Activated CD4-positive, CD25-positive, alpha-beta regulatory T cell (primary cell): ENCODE measurements at places on chromosomes 5 and 9.

GRCh38 chr9:27282269-27282668 lies 14.7 kb downstream of the EQTN start:
- no peak for DNase-seq

DNA sequence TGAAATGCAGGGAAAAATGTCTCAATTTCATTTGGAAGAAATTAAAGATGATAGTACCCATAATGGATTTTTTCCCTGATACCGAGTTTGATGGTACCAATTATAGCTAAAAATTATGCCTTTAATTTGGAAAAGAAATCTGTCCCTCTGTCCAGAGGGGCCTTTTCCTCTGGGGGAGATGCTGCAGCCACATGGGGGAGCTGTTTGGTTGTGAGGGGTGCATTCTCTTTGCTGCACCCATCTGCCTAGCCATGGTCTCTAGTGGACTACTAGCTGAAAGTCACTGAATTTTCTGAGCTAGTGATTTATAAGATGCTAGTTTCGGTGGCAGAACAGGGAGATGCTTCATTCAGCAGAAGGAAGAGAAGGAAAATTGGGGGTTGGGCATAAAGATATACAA lies 9.6 kb downstream of the SEC61B start:
- DNase-seq, result peak; percentile 29

GRCh38 chr5:176736931-176737745 lies 73.2 kb upstream of the UNC5A start:
- no peak for DNase-seq

DNA sequence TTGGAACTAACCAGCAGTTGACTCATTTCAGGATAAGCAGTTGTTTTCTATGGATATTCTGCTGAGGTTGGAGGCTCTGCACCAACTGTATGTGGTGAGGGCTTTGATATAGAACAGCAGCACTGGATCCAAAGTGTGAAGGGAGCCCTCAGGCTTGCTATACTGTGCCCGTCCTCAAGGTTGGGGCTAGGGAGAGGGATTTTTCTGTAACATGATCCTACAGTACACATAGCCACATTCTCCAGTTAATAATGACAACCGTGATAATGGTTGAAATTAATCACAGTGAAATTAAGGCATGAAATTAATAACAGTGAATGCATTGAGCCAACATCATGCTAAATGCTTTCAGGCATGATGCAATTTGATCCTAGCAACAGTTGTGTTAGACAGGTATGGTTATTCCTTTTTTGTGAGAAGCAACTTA lies 36.7 kb downstream of the ARHGAP26 start:
- no peak for DNase-seq

- DNase-seq, result no peak
Measured at GRCh38 chr9:109496218-109496617, 1.9 kb downstream of the PTPN3 start.

DNA sequence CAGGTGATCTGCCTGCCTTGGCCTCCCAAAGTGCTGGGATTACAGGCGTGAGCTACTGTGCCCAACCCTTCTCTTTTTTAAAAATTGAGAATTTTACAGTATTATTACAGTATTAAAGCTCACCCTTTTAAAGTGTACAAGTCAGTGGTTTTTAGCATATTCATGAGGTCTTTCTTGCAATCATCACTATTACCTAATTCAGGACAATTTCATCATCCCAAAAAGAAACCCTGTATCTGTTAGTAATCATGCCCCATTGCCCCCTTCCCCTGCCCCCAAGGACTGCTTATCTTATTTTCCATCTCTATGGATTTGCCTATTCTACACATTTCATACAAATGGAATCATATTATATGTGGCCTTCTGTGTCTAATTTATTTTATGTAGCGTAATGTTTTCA lies 22.6 kb upstream of the MEGF9 start:
- no peak for DNase-seq

GRCh38 chr9:16671591-16672137 lies 198.8 kb downstream of the BNC2 start:
- no peak for DNase-seq

DNA sequence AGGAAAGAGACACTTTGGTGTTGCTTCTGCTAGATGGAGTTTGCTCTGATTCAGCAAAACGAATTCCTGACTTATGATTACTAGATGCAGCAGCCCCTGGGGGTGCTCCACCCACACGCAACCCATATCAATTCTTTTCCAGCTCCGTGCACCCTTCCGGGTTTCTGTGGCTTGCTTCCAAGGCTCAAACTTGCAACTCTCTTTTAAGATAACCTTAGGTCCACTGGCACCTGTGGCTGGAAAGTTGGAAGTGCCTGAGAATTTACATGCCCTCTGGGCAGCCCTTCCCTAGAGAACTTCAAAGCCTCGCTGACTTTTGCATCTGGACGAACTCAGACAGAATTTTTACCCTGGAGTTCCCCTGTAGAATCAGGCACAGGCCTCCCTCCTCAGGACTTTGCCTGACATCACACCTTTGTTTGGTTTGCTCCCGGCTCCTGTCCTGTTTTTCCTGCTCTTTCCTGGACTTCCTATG lies 224.9 kb downstream of the SNX18 start:
- no peak for DNase-seq

GRCh38 chr5:88836195-88836838 lies 46.7 kb downstream of the MEF2C start:
- DNase-seq, result no peak

GRCh38 chr5:146699664-146700418 lies 178.7 kb downstream of the PPP2R2B start:
- DNase-seq, result no peak

- no peak for DNase-seq
Measured at GRCh38 chr9:136062657-136063439, 32.2 kb downstream of the NACC2 start.

DNA sequence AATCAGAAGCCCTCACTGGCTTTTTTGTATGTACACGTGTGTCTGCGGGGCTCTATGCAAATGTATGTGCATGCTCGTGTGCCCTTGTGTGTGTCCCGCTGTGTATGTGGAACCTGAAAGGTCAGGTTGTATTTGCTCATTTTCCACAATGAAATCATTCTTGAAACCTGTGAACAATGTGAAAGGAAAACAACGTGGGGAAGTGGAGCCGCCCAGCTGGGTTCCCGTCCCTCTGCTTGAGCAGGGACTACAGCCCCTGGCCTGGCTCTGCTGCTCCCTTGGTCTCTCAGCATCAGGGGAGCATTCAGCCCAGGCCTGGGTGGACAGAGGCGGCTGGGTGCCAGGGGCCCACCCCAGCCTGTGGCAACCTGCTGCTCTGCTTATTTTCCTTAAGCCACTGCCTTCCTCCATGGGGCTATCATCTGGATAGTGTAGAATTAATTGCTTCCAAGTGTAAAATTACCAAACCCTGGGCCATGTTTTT lies 3.0 kb downstream of the ECSCR start:
- DNase-seq, result no peak

- no peak for DNase-seq
Measured at GRCh38 chr9:4143936-4144717, 155.7 kb downstream of the GLIS3 start.

DNA sequence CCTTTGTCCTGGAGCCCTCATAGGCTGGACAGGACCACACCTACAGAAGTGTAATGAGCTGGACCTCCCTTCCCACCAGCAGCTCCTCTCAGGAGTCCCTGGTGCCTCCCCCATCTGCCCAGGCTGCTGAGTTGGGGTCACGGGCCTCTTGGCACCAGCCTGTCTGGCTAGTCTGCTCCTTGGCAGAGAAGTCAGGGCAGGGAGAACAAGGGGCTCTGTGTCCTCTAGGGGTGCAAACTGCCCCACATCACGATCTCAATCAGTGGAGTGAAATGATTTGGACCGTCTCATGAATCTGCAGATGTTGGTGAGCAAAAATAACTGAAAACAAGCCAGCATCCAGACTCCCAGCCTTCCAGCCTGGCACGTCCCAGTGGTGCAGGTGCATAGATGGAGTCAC lies 14.9 kb upstream of the GFPT2 start:
- DNase-seq, result no peak

DNA sequence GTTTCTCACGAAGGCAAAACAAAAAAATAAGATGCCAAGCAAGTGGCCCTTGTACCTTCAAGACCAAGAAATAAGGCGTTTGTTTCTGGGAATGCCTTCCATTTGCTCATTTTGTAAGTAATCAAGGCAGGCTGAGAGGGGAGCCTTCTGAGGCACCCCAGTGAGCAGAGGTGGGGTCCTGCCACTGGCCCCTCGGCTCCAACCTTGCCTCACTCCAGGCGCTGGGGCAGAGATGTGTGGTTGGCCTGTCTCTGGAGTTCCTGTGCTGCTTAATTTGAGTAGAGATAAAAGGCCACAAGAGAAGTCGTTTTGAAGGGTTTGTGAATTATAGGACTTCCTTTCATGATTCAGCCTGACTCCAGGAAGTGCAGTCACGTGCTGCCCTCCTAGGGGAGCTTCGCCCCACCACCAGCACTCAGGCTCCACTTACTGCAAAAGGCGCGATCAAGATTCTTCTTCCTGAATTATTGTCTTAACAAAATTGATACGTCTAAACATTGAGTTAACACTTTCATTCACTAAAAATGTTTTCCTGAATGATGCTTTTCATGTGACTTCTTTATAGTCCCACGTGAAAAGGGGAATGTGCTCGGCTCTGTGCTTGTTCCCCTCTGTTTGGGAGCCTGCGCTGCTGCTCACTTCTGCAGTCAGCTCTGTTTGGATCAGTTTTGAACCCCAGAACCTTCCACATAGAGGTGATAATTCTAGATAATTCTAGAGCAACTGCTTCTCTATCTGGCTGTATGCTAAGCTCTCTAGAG lies 13.7 kb downstream of the SYK start:
- no peak for DNase-seq

GRCh38 chr5:127112347-127112864 lies 39.1 kb upstream of the C5orf63 start:
- no peak for DNase-seq

GRCh38 chr5:135437422-135437795 lies 9.7 kb downstream of the DCANP1 start:
- no peak for DNase-seq

DNA sequence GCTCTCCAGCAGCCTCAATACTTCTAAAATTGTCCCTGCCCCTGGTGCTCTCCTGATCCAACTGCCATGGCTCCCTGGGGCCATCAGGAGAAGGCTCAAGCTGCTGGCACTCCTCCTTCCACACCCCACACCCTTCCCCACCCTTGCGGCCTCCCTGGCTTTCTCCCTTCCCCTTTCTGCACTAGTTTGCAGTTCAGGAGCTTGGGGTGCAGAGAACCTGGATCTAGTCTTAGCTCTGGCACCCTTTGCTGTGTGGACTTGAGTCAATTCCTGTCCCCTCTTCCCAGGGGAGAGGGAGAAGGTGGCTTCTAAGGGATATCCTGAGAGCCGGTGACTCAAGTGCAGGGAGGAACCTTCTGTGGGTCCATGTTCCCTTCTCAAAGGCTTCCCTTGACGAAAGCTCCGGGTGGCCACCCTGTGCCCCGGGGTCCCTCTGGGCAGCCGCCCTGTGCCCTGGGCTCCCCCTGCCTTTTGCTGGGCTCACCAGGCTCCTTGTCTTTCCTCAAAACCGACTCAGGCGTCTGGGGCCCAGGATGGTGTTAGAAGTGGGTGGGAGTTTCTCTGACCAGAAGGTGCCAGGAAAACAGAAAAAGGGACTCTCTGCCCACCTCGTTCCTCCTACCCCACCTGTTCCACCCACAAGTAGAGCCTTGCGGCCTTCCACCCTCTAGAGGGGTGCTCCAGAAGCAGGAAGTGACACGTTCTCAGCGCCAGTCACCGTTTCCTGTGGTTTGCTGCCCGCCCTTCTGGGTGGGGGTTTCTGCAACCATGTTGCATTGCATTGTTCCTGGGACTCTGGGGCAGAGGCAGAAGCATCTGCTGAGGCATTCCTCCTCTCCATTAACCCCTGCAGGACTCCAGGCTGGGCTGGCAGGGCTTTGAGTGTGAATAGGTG lies 15.0 kb downstream of the GLIPR2 start:
- peak; percentile 60 for DNase-seq

GRCh38 chr5:155616779-155617392 lies 603.3 kb downstream of the KIF4B start:
- DNase-seq, result peak; percentile 1

DNA sequence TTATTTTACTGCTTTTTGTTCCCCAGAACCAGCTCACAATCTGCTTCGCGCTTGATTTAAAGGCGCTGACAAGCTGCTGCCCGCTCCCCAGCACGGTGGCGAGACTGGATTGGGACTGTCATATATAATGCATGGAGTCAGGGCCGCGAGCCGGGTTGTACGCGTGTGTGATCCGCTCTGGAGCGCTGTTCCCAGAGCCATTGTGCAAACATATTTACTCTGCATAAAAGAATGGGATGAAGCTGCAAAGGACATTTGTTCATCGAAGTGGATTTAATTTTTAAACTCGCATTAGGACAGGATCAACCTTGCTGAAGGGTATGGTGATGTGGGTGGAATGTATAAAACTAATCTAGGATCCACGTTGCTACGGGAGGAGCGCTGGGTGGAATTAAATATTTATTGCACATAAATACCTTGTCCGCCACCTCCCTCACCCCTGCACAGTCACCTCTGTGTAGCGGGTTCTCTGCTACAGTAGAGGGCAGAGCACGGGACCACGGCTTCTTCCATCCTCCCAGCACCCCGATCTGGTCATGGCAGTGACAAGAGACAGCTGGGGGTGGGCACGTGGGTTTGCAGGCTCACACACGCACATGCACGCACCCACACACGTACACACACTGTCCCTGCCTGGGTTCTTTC lies 18.1 kb upstream of the FCN1 start:
- DNase-seq, result no peak

- no peak for DNase-seq
Measured at GRCh38 chr5:140273401-140273877, 29.5 kb downstream of the PFDN1 start.

GRCh38 chr5:109898269-109899162 lies 208.8 kb downstream of the MAN2A1 start:
- no peak for DNase-seq

DNA sequence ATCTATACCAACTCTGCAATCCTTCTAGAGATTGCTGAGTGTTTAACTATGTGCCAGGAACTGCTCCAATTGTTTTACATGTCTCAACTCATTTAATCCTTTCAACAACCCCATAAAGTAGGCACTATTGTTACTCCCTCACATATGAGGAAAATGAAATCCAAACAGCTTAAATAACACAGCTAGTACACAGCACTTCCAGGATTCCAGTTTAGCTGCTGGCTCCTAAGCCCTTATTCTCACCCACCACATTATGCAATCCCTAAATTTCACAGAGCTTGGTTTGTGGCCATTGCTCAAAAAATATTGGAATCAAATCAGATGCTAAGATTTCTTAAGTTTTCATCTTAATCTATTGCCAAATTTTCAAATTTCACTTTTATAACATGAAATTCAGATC lies 84.9 kb downstream of the PRELID2 start:
- no peak for DNase-seq

GRCh38 chr9:35273591-35273990 lies 111.8 kb downstream of the UNC13B start:
- DNase-seq, result no peak
